Caco-2 (cell line): ENCODE measurements at places on chromosomes 13 and 19. TPM values are rescaled to one million over a fixed set of nuclear protein-coding genes. Genes with fewer than 3 reads are reported as not detected.

Gene NLRP9
- total RNA-seq, result not detected in 2 replicates

Gene PRODH2
- 0.28 TPM in 1 of 2 replicates, not detected in the other for total RNA-seq

Gene ZNF607
- 14.5 and 15.4 TPM in 2 replicates for total RNA-seq

Gene C19orf18
- total RNA-seq, result 0.45 TPM in 1 of 2 replicates, not detected in the other

Gene CAPS
- total RNA-seq, result 5.8 and 7.2 TPM in 2 replicates

Gene OR7D2
- total RNA-seq, result not detected in 2 replicates

Gene ZNF563
- total RNA-seq, result 3.0 and 3.4 TPM in 2 replicates

Gene NLRP12
- not detected in 2 replicates for total RNA-seq

Gene C5AR1
- total RNA-seq, result 0.48 and 1.3 TPM in 2 replicates

Gene IGFL3
- total RNA-seq, result 0.53 TPM in 1 of 2 replicates, not detected in the other
